Amniotic epithelial cell (primary cell): ENCODE measurements at places on chromosomes 3 and 15.
A peak's percentile ranks its signal among the peaks of the same experiment; 100 is the strongest.

DNA sequence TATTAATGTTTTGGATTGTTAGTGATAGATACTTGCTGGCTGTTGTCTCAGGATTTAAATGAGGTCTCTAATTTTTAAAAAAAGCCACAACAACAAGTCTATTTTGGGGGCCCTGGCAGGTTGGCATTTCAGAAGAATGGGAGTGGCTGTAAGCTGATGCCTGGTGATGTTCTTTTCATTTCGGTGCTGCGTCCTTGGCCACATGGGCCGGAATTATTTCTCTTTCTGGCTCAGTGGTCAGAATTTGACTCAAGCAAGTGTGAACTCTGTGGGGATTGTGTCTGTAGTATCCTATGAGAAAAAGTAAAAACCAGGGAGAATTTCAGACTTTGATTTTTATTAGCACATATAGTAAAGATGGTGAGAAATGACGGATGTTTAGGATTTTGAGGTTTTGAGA, 203.0 kb downstream of the AKAP13 start:
- DNase-seq = no peak

DNA sequence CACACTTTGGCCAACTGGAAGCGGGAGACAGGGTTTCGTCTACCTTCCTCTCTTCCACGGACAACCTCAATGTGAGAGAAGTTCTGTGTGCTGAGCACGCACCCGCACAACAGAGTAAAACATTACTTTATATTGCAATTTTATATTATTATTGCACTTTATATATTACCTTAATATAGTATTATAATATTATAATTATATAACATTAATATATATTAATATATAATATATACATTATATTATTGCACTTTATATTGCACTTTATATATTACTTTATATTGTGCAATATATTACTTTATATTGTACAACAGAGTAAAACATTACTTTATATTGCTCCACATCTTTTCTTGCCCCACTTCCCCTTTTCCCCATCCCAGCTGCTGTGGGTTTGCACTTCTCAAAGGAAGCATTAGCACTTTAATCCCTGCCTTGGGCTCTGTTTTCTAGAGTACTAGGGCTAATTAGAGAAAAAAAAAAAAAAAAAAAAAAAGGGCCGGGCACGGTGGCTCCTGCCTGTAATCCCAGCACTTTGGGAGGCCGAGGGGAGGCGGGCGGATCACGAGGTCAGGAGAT, 76.4 kb upstream of the SLC4A7 start:
- no peak for DNase-seq

- DNase-seq = no peak
Observed at GRCh38 chr3:192482391-192482790, 244.9 kb downstream of the FGF12 start.

DNA sequence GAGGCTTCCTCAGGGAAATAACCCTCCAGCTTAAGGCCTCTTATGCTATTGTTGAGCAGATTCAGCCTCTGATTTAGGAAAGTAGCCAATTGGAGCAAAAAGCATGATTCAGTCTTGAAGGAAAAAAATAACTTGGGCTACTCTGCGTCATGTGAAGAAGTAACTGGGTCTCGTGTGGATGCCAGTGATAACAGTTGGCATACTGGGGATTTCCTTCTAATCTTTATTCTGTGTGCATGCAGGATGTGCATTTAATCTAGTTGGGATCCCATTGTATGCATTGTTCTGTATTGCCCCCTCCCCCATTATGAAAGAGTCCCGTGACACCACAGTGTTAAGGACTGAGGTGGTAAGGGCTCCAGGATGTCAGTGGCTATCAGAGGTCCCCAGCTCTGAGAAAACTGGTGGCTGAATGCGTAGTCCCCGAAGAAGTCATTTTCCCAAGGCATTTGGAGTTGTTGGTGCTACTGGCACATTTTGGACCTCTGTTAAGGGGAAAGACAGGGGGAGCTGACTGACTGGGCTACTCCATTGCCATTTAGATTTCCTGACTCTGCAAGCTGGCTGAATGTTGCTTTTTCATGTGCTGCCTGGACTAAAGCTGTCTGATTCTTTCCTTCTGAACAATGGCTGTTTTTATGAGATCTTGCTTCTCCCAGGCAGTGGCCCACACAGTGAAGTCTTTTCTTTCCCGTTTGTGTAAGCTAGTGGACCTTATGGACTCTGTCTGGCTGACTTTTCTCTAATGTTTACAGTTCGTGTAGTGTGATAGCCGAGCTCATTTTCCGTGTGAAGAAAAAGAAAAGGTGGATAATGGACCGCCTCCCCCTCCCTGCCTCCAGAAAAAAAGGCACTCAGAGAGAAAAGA, 38.4 kb upstream of the TRAK1 start:
- DNase-seq = peak; percentile 88

GRCh38 chr3:142597906-142598305, 1.7 kb downstream of the PLS1 start:
- DNase-seq = no peak

- peak; percentile 95 for DNase-seq
Observed at GRCh38 chr3:16448639-16449070, 64.8 kb downstream of the RFTN1 start.

DNA sequence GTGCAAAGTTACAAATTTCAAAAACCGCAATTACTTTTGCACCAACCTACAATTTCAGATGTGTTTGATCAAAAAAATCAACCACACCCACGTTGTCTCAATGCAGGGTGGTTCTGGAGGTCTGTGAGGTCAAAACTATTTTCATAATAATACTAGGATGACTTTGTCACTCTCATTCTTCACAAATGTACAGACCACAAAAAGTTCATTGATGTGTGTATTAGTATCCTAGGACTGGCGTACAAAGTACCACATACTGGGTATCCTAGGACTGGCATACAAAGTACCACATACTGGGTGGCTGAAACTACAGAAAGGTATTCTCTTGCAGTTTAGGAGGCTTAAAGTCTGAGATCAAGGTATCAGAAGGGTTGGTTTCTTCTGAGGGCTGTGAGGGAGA, 13.0 kb downstream of the SUCLG2 start:
- no peak for DNase-seq

- peak; percentile 59 for DNase-seq
Observed at GRCh38 chr15:66682865-66683264, 19.2 kb upstream of the SMAD6 start.

- peak; percentile 93 for DNase-seq
Observed at GRCh38 chr15:67101911-67102598, 36.7 kb downstream of the SMAD3 start.

DNA sequence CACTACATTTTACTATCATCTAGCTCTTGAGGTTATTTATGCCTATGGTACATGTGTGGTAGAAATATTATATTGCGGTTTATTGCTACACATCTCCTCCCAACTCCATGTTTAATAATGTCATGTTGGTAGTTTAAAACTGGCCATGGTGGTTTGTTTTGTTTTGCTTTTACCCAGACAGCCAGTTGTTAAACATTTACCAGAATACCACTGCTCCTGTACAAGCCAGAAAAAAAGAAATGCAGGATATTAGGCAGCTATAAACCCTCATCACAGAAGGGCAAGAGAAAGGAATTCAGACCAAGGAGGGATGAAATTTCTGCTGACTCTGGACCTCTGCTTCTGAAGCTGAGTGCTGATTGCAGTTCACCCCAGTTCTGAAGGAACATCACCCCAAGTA, 451.8 kb upstream of the IL12A start:
- no peak for DNase-seq

- no peak for DNase-seq
Observed at GRCh38 chr3:79368403-79368802, 399.4 kb downstream of the ROBO1 start.

GRCh38 chr3:4350789-4351163, 47.6 kb downstream of the SETMAR start:
- peak; percentile 85 for DNase-seq

DNA sequence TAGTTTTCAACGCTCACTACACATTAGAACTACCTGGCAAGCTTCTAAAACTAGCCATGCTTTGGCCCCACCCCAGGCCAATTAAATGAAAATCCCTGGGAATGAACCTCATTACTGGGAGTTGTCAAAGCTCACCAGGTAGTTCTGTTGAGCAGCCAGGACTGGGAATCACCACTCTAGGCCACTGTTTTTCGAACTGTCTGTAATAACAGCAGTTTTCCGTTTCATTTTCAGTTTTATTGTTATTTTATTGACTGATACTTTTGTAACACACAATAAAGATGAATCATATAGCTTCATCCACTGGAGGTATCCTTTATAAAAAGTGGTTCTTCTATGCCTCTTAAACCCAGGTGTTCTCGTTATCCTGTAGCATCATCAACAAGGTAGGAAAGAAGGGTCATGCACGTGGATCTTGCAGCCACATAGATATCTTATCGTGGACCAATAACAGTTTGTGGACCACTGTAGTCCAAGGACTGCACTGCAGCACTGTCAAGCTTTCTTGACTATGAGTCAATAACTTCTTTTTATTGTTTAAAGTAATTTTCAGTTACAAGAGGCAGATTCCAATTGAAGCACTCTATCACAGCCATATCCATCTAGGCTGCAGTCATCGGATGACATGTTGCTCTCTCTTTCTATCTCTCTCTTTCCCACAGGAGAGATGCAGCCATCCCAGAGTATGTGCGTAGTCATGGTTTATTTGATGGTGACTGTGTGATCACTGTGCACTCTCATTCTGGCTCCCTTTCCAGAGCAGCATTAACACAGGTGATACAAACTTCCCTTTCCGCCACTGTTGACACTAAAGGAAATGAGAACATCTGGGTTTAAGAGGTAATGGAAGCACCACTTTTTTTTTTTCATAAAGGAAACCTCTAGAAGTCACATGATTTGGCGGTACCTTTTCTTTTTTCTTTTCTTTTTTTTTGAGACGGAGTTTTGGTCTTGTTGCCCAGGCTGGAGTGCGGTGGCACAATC, 39.0 kb upstream of the BLM start:
- no peak for DNase-seq

DNA sequence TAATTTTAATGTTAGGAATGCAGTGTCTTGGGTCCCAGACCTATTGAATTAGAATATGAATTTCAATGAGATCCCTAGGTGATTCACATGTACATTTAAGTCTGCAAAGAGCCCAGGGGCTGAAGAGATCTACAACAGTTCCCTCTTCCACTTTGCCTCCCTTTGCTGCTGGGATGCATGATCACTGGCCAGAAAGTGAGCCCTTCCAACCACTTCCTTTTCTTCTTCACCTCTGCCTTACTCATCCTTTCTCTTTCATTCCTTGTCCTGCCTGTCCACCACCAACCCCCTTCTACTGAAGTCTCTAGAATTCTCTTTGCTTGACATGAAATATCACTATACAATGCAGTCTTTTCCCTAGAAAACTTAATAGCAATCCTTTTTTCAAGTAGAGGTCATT, 222.4 kb upstream of the LRIG1 start:
- no peak for DNase-seq

GRCh38 chr3:112114576-112115160, 18.4 kb downstream of the GCSAM start:
- DNase-seq = no peak

- DNase-seq = peak; percentile 12
Observed at GRCh38 chr3:156456771-156457224, 98.1 kb downstream of the SSR3 start.

GRCh38 chr3:13451301-13451673, 28.8 kb upstream of the HDAC11 start:
- DNase-seq = peak; percentile 40

DNA sequence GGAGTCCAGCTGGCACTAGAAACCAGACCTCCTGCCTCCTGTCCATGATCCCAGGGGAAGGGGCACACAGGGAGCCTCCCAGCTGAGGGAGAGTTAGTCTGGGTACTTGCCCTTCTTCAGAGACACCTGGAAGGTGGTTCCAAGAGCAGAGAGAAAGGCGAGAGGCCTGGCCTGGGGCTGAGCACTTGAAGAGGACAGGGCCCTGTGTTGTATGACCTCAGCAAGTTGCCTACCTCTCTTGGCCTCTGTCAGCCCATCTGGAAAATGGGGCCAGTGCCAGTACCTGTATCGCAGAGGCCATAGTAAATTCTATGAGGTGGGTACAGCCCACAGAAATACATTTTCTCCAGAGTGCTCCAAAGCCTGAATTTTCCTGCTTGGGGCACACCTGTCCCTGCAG, 19.5 kb downstream of the PTH1R start:
- DNase-seq = no peak

DNA sequence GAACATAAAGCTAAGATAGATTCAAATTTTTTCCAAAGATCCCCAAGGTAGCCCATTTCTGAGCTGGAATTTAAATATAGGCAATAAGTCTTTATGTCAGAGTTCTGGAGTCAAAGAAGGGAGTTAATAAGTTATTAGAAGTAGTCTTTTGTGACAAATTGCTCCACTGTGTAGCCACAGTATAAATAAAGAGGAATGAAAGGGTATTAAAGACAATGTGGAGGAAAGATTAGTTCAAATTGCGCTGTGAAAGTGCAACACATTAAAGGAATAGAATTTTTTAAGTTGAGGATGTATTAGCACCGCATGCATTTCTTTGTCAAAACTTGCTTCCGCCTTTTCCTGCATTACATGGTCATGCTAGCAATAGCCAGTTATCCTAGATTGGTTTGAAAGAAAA, 666.6 kb upstream of the CCDC54 start:
- DNase-seq = no peak

DNA sequence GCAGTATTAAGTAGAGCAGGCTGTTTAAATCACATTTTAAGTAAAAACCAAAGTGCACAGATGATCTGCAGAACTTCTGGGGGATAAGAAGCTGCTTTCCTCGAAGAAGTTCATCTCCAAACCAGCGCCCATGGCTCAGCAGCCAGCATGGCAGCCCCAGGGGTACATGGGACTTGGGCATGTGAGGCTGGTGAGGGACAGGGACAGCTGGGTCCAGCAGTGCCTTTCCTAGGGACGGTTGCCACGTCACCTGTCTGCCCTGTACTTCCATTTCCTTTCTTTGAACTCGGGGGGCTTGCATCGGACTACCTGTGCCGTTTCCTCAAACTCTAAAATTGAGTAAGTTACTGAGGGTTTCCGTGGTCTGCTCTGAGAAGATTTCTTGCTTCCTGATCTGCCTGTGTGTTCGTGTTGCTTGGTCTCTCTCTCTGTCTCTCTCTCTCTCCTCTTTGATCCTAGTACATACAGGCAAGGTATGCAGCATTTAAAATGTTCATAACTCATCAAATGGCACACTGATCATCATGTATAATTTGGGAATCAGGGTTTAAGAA, 67.6 kb downstream of the IGF1R start:
- DNase-seq = no peak

GRCh38 chr3:57080171-57080570, 19.7 kb downstream of the SPATA12 start:
- no peak for DNase-seq

DNA sequence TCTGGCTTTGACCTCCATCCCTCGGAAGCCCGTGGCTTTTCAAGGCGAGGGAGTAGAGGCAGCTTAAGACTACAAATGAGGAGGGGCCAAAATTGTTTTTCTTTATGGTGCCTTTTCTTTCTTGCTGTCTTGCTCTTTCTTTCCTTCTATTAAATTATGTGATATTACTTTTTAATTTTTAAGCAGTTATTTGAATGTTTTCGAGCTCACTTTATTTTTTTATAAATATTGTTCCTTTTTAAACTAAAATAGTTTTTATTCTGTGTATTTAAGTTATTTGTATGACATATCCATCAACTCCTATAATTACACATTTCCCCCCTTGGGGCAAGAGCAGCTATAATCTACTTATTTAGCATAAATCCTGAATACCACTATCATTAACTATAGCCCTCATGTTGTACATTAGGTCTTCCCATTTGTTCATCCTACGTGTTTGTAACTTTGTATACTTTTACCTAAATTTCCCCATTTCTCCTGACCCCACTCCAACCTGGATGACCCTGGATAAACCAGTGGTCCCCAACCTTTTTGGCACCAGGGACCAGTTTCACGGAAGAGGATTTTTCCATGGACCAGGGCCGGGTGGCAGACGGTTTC, 622 bp upstream of the PLSCR1 start:
- no peak for DNase-seq
